NCI-H748 treated with DMSO at 0.1 percent for 48 hours (cell line): ENCODE measurements at places on chromosomes 4 and X.

- DNase-seq: no peak
These were observed 168.0 kb downstream of the GALNTL6 start for GRCh38 chr4:171981185-171981584.

DNA sequence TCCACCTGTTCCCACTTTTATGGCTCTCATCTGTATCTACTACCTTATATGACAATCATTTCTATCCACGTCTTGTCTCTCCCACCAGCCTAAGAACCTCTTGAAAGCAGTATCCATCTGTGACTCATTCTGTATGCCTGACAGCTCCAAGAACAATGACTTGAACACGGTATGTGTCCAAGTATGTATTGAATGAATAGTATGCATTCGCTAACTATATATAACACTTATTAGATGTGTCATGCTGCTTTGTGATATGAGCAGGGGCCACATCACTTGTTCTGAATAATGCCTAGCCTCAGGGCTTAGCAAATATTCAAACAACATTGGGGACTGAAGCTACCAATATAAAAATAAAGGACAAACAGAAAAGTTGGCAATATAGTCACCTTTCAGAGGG lies 4.9 kb downstream of the OPHN1 start:
- no peak for DNase-seq

GRCh38 chrX:124226129-124226528 lies 106.3 kb upstream of the TEX13D start:
- DNase-seq: no peak

GRCh38 chr4:114349543-114350175 lies 248.9 kb upstream of the UGT8 start:
- DNase-seq: no peak

DNA sequence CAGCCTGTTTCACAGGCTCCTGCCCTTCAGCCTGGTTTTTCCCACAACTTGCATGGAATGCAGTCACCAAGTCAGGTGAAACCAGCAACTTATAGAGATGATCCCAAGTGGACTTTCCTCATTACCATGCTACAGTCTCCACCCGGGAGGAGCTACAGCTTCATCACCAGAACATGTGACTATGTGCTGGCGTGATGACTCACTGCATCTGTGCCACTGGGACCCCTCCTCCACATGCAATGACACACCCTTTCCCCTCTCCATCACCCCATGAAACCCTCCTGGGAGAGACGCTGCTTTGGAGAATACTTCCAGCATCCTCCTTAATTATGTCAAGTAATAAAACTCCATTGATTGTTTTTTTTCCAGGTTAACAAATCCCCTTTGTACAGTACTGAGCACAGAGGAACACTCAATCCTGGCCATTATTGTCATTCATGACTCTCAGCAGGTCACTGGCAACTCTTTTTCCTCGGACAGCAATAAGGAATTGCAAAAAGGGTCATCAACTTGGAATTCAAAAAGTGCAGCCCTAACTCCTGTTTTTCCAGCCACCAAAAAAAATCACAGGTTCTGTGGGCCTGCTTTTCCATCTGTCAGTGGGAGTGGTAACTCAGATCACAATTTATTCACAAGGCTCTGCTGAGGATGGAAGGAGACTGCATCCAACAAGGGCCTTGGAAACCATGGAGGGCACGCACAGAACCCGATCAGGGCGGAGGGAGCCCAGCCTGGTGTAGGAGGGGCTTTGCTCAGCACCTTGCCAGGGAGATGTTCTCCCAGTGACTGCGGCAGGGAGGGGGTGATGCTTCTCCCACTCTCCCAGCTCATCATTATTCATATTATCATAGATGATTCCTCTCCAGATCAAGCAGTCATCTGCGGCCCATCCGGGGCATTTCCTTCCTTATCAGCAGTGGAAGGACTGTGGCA lies 17.4 kb downstream of the QDPR start:
- DNase-seq: no peak

DNA sequence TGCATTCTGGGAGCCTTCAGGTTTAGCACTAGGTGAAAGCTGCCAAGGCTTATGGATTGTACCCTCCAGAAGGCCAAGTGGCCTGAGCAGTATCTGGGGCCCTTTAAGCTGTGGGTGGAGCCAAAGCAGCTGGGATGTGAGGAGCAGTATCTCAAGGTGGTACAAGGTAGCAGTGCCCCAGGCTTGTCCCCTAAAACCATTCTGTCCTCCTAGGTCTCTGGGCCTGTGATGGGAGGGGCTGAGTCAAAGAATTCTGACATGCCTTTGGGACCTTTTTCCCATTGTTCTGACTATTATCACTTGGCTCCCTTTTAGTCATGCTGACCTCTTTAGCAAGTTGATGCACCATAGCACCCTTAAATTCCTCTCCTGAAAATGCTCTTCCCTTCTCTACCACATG lies 99.1 kb upstream of the TSPAN7 start:
- no peak for DNase-seq

DNA sequence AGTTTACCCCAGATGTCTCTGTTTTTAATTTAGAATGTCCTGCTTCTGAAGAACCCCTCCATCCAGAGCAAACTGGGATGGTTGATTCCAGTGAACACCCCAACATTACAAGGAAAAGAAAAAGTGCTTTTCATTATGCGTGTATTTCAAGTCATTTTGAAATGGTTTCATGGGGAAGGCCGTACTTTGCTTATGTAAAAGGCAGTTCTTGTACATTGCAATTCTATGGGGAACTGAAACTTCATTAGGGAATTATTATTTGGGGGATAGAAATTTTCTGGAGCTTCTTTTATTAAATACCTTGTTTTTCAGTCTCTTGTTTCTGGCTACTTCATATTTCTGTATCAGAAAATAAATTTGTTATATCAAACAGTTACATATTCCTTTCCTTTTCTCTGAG lies 96.9 kb upstream of the ZNF518B start:
- DNase-seq: no peak

DNA sequence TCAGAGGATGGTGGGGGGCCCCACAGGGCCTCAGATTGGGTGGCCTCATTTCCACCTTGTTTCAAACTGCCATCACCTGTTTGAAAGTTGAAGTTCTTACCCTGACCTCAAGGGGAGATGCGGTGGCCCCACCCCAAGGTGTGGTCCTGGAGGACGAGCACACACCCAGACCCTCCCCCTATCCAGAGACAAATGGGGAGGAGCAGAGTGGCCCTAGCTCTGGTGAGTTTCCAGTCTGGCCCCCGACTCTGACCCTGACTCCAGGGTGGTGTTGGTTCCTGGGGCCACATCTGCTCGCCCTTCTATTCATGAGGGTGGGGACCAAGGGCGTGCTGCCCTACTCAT lies 36.3 kb upstream of the ADRA2C start:
- no peak for DNase-seq

GRCh38 chr4:154687840-154688239 lies 56.0 kb upstream of the LRAT start:
- DNase-seq: no peak

DNA sequence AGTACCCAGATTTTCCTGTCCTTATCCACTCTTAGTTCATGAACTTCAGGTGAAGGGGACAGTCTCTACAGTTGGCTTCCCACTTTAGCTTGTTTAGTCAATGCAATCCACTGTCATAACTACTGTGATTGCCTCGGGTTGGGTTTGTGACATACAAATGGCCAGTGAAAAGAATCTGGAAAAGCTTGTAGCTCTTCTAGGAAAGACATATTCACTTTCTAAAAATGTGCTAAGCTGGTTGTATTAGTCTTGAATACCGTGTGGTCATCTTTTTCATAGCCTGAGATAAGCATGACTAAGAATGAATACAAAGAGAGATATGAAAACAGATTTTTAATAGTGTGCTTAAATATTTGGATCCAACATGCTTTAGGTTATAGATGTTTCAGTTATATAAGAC lies 1443.5 kb upstream of the IGFBP7 start:
- DNase-seq: no peak

DNA sequence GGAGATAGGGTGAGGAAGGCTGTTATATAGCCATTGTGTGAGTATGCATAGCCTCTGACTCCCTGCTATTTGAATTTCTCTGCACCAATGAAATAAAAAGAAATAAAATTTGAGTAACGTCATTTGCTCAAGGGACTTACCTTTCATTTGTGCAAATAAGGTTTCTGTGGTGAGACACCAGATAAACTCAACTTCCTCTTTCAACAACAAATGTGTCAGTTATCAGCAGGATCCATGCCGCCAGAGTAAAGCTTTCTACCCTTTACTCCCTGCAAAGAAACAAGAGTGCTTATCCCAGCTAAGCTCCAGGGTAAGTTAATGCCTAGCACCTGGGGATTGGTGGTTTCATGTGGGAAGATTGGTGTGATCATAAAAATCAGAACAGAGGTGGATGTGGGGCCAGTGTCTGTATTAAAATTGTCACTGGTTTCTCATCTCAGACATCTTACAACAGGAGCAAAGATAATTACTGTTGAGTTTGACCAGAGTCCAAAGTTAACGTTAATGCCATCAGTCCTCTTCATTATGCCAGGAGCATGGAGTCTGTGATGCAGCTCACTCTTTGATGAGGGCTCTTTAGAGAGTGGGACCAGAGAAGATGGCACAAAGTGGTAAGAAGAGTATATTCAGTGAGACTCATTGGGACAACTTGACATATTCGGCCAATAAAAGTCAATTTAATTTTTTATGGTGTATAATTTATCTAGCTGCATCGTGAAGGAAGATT lies at the start of gene P2RY10:
P2RY10 (plus strand) TSS at position 206 of the 727 bp plus-strand sequence. CDS start 15,130 bp downstream, outside the sequence.
- DNase-seq: no peak
